ENCODE measurements at places on chromosomes 7 and 10. TPM values are rescaled to one million over a fixed set of nuclear protein-coding genes. Genes with fewer than 3 reads are reported as not detected.
A peak's percentile ranks its signal among the peaks of the same experiment; 100 is the strongest.

Gene FEZF1
- total RNA-seq = 2.3 TPM

Gene SRPK2
- total RNA-seq = 85.4 TPM

Gene SMARCD3
- total RNA-seq = 3.3 TPM

Gene NRP1
- total RNA-seq = 3.5 TPM

Gene MDFIC
- total RNA-seq = 5.2 TPM

Gene BRAF
- 36.8 TPM for total RNA-seq

Gene CPEB3
- total RNA-seq = 1.9 TPM

Gene XRCC2
- total RNA-seq = 33.2 TPM

Gene OR6B1
- not detected for total RNA-seq

DNA sequence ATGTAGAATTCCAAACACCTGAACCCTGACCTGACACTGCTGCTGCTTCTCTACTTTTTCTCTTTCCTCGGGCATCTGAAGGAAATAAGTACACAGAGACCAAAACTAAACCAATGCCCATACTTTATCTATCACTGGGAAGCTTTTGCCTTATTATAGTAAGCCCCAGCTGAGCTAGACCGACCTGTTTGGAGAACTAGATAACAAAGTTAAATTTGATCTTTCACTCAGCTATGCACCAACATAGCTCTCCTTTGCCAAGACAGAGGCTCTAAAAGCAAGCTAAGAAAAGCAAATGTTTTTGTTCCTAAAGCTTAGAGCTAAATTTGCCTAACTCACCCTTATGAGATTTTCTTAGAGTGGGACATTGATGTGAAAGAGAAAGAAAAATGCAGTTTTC is 39.1 kb downstream of the NHLRC2 start:
- H3K27me3 ChIP-seq = no peaks in the 10 kb centered on the region
- no peak overlapping the region for H3K4me3 ChIP-seq
- DNase-seq = no peak
- no peak overlapping the region for H3K27ac ChIP-seq
- H3K36me3 ChIP-seq = peaks cover 13% of the 10 kb centered on the region

GRCh38 chr7:3924277-3924676 is 623.2 kb downstream of the SDK1 start:
- no peaks in the 10 kb centered on the region for H3K36me3 ChIP-seq
- H3K4me1 ChIP-seq = no peaks in the 10 kb centered on the region
- no peaks in the 10 kb centered on the region for H3K27me3 ChIP-seq
- no peak for DNase-seq
- H3K27ac ChIP-seq = no peak overlapping the region
- no peak overlapping the region for H3K4me3 ChIP-seq

DNA sequence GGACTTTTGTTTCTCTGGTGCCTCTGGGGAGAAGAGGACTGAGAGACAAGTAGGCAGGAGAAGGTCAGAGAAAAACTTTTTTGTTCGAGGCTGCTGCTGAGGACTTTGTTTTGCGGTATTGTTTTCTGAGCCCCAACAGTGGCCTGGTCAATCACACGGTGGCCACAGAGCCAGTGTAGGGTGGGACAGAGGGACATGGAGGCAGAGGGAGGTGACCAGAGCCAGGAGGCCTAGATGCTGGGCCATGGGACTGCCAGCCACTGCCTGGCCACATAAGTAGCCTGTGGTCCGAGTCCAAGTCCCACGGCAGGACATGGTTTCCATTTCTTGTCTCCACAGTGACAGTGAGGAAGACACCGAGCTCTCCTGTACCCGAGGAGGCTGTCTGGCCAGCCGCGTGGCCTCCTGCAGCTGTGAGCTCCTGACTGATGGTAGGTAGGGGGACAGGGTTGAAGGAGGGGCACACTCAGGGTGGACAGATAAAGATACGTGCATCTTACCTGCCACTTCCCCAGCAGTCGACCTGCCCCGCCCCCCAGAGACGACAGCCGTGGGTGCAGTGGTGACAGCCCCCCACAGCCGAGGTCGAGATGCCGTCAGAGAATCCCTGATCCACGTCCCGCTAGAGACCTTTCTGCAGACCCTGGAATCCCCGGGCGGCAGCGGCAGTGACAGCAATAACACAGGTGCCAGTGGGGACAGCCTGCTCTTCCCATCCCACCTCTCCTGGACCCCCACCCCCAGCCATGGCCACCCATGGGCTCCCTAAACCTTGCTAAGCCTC is 27.5 kb downstream of the SH2B2 start:
- H3K4me1 ChIP-seq = no peaks in the 10 kb centered on the region
- DNase-seq = no peak
- peak overlapping the region; percentile 55 for H3K27ac ChIP-seq
- no peaks in the 10 kb centered on the region for H3K27me3 ChIP-seq

DNA sequence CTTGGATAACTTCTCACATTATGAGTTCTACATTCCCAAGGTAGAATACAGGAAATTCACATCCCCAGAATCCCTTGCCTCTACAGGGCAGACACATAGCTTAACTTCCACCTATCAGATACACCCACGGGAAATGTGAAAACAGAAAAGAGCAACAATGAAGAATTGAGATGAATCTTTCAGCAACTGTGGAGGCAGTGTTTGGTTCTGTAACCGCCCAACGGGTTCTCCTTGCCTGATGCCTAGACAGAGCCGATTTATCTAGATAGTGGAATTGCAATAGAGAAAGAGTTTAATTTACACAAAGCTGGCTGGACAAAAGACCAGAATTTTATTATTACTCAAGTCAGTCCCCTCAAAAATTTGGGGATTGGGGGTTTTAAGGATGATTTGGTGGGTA is 138.8 kb downstream of the MTPAP start:
- H3K36me3 ChIP-seq = no peaks in the 10 kb centered on the region
- H3K4me3 ChIP-seq = no peak overlapping the region
- H3K27ac ChIP-seq = no peak overlapping the region
- no peak for DNase-seq

DNA sequence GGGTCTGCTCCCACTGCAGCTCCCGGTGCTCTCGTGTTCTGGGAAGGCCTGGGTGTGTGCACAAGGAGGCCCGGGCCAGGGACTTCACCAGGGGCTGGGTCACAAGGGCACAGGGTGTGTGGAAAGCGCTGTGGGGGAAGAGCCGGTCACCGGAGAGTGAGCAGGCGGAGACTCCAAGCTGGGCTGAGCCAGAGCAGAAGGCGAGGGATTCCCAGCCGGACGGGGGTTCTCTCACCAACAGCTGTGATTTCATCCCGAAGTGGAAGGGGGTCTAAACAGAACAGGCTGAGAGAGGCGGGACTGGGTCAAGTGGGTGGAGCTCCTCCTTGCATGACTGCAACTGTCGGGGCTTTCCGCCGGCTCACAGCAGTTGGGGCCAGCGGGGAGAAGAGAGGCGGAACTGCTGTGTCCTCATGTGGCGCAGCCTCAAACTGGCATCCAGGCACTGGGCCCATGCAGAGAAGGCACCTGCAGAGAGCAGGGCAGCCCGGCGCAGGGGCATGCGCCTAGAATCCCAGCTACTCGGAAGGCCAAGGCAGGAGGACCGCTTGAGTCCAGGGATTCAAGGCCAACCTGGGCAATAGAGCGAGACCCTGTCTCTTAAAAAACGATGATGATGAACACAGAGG is 7.6 kb upstream of the ORAI2 start:
- no peaks in the 10 kb centered on the region for H3K27me3 ChIP-seq
- H3K36me3 ChIP-seq = 0 out of 2 replicates have a peak, but pooled peaks cover 4% of the 10 kb centered on the region
- DNase-seq = no peak

GRCh38 chr10:109899356-109900331 is 23.7 kb downstream of the XPNPEP1 start:
- peaks cover 3% of the 10 kb centered on the region for H3K36me3 ChIP-seq
- H3K4me3 ChIP-seq = no peak overlapping the region
- no peaks in the 10 kb centered on the region for H3K4me1 ChIP-seq
- no peak for DNase-seq
- no peak overlapping the region for H3K27ac ChIP-seq

DNA sequence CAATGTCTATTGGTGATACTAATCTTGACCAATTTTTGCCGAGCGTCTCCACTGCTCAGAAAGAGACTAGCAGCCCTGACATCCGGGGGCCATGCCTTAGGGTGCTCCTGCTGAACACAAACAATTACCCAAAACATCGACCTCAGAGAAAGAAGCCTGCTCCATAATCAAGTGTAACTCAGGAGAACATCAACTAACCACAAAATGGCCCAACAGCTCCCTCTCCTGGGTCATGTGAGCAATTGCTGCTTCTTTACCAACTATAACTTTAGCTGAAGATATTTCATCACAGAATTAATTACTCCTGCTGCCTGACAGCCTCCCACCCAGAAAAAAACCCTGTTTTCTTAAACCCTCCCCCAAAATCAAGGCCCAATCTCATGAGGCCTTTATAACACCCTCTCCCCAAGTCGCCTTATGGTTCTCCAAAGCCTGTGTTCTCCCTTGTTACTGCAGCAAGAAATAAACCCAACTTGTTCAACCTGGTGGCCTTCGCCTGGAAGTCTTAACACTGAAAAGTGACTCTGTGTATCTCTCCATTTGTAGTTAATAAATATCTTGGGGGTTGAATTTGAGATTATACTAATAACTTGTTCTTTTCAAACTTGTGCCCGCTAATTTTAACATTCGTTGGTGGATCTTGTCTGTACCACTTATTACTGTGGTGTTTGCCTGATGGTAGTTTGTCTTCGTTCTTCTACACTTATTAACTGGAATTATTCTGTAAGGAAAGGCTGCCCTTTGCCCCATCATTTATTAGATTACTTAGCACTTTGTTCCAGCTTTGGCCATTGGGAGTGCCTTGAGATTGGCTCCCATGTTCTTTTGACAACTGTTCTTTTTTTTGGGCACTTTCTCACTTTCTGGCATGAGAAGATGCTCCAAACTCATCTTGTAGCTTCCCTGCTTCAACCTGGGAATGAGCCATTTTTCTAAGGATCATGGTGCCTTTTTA is 21.2 kb upstream of the RAMP3 start:
- H3K27ac ChIP-seq = no peak overlapping the region
- DNase-seq = peak; percentile 81
- H3K27me3 ChIP-seq = no peaks in the 10 kb centered on the region
- no peaks in the 10 kb centered on the region for H3K4me1 ChIP-seq

GRCh38 chr7:151385626-151386300 is 24.1 kb downstream of the WDR86 start:
- no peaks in the 10 kb centered on the region for H3K36me3 ChIP-seq
- H3K4me1 ChIP-seq = peaks cover 13% of the 10 kb centered on the region
- no peak overlapping the region for H3K27ac ChIP-seq
- no peak for DNase-seq
- H3K27me3 ChIP-seq = peaks cover 26% of the 10 kb centered on the region

GRCh38 chr7:41921453-41921981 is 218.6 kb upstream of the INHBA start:
- H3K27ac ChIP-seq = no peak overlapping the region
- H3K4me3 ChIP-seq = no peak overlapping the region
- DNase-seq = no peak

GRCh38 chr10:132546567-132547420 is 9.2 kb downstream of the INPP5A start:
- no peak overlapping the region for H3K27ac ChIP-seq
- 0 out of 2 replicates have a peak, but pooled peaks cover under 1% of the 10 kb centered on the region for H3K4me1 ChIP-seq
- DNase-seq = no peak
- no peaks in the 10 kb centered on the region for H3K36me3 ChIP-seq

DNA sequence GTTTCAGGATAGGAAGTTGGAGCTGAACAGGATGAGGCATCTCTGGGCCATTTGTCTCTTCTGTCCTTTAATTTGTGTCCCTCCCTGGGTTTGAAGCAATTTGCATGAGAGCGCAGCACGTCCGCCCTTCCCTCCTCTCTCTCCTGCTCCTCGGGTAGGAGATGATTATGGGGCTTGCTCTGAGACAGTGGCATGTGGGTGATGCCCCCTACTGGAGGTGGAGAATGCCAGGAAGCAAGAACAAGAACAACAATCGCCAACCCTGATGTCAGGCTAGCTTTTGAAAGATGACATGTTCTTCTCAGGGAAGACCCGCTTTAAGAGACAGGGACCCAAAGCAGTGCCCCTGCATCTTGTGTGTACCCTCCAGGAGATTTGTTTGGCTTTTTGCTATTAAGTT is 63.9 kb upstream of the LOXL4 start:
- DNase-seq = peak; percentile 83
- H3K36me3 ChIP-seq = no peaks in the 10 kb centered on the region
- no peak overlapping the region for H3K27ac ChIP-seq

DNA sequence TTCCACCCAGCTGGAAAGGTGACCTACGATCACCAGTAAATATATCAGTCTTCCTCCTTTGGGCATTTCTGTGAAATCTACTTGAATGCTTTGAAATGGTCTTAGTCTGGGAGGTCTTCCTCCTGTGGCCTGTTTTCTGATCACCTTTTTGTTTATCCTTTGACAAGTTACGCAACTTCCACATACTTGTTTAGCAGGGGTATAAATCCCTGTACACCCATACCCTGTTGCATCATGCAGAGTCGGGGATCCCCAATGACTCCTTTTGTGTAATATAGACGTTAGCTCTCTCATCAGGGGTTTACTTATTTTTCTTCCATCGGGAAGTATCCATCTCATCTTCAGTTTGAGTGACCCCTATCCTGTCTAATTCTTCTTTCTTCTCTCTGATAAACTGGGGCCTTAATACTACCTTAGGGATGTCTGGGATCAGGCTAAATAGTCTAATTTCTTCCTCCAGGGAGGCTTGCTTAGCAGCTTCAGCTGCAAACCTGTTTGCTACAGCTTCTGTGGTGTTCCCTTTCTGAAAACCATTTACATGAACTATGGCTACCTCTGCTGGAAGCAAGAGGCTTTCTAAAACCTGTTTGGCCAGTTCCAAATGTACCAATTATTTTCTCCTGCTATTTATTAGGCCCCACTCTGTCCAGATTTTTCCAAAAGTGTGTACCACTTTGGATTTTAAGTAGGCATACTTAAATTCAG is 25.8 kb downstream of the MAPK8 start:
- no peak overlapping the region for H3K27ac ChIP-seq
- DNase-seq = no peak
- no peaks in the 10 kb centered on the region for H3K4me1 ChIP-seq
- no peaks in the 10 kb centered on the region for H3K36me3 ChIP-seq
- H3K27me3 ChIP-seq = no peaks in the 10 kb centered on the region
- no peak overlapping the region for H3K4me3 ChIP-seq

GRCh38 chr10:129078346-129078745 is 388.7 kb upstream of the MGMT start:
- DNase-seq = no peak
- H3K36me3 ChIP-seq = no peaks in the 10 kb centered on the region

- H3K27me3 ChIP-seq = no peaks in the 10 kb centered on the region
- 0 out of 2 replicates have a peak overlapping the region, but pooled peaks have one; percentile 5 for H3K27ac ChIP-seq
- DNase-seq = no peak
- no peaks in the 10 kb centered on the region for H3K36me3 ChIP-seq
- no peak overlapping the region for H3K4me3 ChIP-seq
These were observed 193.8 kb upstream of the PHYHIPL start for GRCh38 chr10:58982470-58983239.

GRCh38 chr10:96683065-96683464 is 37.2 kb downstream of the PIK3AP1 start:
- no peaks in the 10 kb centered on the region for H3K27me3 ChIP-seq
- no peak overlapping the region for H3K4me3 ChIP-seq
- no peaks in the 10 kb centered on the region for H3K36me3 ChIP-seq
- no peaks in the 10 kb centered on the region for H3K4me1 ChIP-seq
- DNase-seq = no peak

DNA sequence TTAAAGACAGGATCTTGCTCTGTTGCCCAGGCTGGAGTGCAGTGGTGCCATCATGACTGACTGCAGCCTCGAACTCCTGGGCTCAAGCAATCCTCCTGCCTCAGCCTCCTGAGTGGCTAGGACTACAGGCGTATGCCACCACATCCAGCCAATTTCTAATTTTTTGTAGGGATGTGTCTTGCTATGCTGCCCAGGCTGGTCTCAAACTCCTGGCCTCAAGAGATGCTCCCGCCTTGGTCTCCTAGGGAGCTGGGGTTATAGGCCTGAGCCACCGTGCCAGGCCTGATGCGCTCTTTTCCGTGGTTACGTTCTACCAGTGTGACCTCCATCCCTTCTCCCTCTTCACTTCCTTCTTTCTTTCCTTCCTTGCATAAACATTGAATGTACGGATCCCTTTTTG is 34.2 kb upstream of the IL15RA start:
- DNase-seq = no peak
- H3K27me3 ChIP-seq = no peaks in the 10 kb centered on the region
- no peak overlapping the region for H3K4me3 ChIP-seq
- H3K4me1 ChIP-seq = 0 out of 2 replicates have a peak, but pooled peaks cover 5% of the 10 kb centered on the region
- no peaks in the 10 kb centered on the region for H3K36me3 ChIP-seq
- no peak overlapping the region for H3K27ac ChIP-seq

All from GM23338 (cell line).